ENCODE measurements at places on chromosomes 6 and 20. TPM values are rescaled to one million over a fixed set of nuclear protein-coding genes. Genes with fewer than 3 reads are reported as not detected.

SPTLC3 gene
- 0.54 TPM for total RNA-seq

ZBP1 gene
- total RNA-seq: 67.0 TPM

RSPO3 gene
- total RNA-seq: not detected

MYLK4 gene
- total RNA-seq: 0.91 TPM

EPHA7 gene
- total RNA-seq: not detected

GSTA3 gene
- total RNA-seq: not detected

Data from CD4-positive, CD25-positive, alpha-beta regulatory T cell (primary cell).